ENCODE measurements at places on chromosomes 11 and 22.

- DNase-seq: no peak
Measured at GRCh38 chr11:102989379-102990047, 34.0 kb upstream of the MMP13 start.

DNA sequence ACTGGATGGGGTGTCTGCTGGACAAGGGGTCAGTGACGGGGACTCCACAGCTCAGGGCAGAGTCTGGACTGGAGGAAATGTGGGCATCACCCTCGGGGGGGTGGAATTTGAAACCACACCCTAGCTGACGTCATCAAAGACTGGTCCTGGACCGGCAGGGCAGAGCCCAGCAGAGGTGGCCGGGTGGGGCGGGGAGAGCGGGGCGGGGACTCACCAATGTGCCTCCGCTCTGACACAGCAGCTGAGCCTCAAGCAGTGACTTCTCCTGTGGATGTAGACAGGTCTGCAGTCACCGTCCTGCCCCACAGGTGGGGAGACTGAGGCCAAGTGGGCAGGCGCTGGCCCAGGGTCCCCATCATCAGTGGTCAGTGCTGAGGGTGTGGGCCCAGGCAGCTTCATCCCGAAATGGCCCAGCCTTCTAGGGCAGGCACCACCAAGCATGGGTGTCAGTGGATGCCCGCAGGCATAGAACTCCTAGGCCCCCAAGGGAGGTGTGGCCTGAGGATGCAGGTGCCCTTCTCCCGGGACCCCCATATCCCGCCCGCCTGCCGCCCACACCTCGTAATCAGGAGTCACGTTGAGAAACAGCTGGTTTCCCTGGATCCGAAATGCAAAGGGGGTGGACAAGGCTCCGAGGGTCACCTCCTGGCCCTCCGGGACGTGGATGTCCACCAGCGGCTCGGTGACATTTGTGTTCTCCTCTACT, 603 bp downstream of the CDHR5 start:
- no peak for DNase-seq

DNA sequence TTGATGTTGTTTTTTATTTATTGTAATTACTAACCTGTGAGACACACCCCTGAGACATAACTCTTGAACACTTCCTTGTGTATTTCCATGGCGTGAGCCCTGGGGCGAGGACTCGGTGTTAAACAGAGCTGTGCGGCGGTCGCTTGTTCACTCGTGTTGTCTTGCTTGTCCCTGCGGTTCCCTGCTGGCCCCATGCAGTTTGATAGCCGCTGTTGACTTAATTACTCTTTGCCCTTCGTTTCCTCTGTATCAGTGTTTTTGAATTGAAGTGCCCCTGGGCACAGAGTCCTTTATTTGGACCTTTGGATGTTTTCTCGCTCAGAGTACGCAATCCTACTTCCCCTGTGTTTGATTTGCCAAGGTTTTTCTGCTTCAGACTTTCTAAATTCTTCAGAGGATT, 52.7 kb downstream of the TBC1D22A start:
- DNase-seq: no peak

GRCh38 chr11:86314636-86315035, 12.6 kb downstream of the HIKESHI start:
- no peak for DNase-seq

GRCh38 chr22:47618180-47619010, 855.9 kb downstream of the TBC1D22A start:
- DNase-seq: no peak

DNA sequence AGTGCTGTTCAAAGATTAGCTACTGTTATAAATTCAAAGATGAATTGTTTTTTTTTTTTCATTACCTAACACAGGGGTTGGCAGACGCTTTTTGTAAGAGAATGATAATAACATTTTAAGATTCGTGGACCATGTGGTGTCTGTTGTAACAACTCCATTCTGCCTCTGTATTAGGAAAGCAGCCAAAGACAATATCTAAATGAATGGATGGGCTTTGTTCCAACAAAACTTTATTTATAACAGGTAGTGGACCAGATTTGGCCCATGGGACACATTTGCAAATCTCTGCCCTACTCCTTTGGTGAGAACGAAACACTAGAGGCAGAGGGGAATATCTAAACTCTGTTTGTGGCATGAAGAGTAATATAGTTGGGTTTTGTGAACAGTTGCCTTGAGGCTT, 83.6 kb upstream of the BLID start:
- DNase-seq: no peak

- DNase-seq: no peak
Measured at GRCh38 chr11:118060869-118061268, 16.0 kb upstream of the TMPRSS4 start.

DNA sequence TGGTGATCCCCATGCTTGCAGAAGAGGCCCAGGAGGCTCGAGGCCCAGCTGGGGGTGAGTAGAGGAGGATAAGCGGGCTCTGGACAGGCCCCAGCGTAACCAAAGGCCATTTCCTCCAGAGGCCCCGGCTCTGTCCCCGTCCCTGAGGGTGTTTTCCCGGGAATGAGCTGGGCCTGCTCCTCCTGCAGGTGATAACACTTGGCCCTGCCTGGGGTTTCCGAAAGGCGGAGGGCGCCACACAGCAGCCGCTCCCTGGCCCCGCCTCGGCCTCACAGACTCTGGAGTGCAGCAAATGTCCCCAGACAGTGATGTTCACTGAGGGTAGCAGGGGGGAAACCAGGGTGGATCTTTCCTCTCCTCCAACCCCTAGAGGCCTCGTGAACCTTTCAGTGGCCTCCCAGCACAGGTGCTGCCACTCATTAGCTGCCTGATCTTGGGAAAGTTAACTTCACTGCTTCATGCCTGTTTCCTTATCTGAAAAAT, 10.5 kb upstream of the MGAT3 start:
- peak; percentile 62 for DNase-seq

DNA sequence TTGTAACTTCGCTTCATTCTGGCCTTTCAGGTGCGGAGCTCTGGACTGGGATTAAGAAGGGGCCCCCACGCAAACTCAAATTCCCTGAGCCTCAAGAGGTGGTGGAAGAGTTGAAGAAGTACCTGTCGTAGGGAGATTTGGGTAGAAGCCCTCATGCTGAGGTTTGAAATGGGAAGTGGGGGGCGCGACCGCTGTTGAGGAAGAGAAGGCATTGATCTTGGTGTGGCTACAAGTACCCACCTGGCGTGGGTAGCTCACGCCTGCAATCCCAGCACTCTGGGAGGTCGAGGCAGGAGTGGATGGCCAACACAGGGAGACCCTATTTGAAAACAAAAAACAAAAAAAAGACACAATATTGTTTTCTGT, 779 bp downstream of the SELENOH start:
- no peak for DNase-seq

DNA sequence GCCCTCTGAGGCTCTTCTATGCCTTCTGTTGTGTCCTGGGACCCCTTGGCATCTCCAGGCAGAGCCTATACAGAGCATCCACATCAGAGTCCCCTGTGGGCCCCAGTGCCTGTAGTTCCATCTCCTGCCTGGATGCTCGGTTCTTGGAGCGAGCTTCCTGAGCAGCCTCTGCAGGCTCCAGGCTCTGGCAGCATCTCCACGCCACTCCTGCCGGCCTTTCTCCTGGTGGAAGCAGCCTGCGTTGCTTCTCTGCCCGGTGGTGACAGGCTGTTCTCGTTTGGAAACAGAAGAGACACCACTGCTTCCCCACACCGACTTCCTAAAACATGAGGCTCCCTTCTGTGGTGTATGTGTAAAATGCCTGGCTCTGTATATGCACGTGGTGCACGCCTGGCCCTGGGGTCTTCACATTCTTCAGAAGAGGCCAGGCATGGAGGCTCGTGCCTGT, 52.8 kb downstream of the BCR start:
- no peak for DNase-seq

- no peak for DNase-seq
Measured at GRCh38 chr11:76803811-76804600, 20.9 kb downstream of the TSKU start.

DNA sequence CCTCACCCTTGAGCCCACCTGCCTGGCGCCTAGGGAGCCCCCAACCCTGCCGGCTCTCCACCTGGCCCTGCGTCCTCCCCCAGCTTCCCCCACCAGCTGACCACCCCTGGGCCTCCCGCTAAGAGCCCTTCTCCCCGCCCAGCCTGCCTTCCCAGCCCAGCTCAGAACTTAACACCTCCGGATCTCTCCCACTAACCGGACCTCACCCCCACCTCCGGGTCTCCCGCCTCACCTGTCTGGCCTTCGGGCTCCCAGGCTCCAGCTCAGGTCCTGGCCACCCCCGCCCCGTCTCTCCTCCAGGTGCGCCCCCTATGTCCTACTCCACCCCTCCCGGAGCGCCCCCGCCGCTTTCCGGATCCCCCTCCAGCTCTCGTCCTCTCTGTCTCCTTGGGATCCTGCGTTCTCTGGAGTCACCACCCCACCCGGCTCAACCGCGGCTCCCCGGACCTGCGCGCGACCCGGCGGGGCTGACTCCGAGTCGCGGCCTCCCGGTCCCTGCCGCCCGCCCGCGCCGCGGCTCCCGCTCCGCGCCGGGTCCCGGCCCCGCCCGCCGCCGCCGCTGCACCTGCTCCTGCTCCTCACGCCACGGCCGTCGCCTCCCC, at the start of gene KCNJ11:
TSS of gene KCNJ11 (minus strand) at position 51 of the 602 bp plus-strand sequence. CDS start 568 bp downstream, outside the sequence.
- no peak for DNase-seq

GRCh38 chr11:33773404-33773986, 825 bp downstream of the FBXO3 start:
- DNase-seq: peak; percentile 41

DNA sequence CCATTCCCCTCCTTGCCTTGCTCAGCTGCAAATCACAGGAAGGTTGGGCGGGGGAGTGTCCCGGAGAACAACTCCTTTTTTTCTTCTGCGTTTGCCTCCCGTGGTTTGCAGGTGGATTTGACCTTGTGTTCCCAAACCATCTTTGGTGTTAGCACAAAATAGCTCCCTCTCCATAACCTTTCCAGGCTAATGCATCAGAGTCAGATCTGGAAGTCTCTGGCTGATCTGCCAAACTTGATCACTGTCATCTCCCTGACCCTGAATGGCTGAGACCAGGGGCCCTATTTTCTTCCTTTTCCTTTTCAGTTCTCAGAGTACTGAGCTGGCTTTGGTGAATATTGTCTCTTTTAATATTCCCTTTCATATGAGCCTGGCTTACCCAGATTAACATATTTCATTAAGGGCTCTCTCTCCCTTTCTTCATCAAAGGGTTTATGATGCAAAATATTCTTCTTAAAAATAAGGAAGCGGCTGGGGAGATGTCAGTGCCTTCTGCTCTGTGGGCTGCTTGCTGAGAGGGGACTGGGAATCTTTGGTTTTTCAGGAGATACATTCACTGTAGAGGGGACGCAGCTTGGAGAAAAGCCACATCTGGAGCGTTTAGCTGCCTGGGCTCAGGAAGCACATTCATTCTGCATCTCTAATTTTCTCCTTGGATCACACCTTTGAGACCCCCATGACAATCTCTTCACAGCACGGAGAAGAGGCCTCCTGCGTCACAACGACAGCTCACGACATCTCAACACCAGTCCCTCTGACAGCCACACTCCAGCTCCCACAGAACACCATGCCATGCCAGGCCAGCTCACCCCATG, 148.3 kb downstream of the CEP164 start:
- no peak for DNase-seq

DNA sequence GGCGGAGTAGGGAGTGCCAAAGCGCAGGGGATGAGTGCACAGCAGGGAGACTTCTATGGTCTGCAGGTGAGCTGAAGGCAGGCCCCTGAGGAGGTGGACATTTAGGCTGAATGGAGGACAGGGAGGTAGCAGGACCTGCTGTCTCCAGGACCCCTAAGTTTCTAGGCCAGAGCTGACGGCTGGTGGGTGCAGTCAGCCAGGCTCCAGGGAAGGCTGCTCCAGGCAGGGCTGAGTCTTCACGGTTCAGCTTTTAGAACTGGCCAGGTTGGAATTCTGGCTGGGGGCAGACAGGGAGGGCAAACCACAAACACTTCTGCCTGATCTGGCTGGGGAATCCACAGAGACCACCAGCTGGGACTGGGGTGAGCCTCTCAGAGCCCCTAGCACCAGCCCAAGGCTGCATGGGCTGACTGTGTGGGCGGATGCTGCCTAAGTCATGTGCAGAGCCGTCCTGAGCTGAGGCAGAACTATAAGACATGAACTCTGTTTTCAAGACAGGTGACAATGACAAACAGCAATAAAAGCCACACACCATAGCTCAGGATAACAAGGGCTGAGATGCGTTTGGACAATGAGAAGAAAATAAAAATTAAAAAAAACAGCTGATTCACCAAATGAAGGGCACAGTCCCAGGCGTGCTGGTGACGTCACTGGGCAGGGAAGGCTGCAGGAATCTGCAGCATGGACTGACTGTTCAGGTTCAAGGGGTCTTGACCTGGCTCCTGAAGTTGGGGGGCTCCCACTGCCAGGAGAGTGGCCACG, 10.4 kb upstream of the MALAT1 start:
- no peak for DNase-seq

DNA sequence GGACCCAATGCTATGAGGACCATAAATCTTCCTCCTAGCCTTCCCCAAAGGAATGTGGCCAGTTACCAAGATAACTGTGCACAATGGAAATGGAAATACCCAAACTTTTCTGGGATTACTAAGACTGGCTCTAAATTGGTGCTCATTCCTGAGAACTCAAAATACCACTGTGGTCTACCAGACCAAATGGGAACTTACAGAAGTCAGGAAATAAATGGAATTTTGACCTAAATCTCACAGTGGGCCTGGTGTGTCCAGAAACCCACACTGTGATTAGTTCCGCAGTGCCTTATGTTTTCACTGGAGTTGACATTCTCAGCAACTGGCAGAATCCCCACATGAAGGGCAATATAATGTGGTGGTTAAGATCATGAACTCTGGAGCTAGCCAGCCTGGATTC, 99.4 kb upstream of the ZC3H12C start:
- DNase-seq: no peak

GRCh38 chr11:130086669-130087068, 17.0 kb downstream of the APLP2 start:
- no peak for DNase-seq

DNA sequence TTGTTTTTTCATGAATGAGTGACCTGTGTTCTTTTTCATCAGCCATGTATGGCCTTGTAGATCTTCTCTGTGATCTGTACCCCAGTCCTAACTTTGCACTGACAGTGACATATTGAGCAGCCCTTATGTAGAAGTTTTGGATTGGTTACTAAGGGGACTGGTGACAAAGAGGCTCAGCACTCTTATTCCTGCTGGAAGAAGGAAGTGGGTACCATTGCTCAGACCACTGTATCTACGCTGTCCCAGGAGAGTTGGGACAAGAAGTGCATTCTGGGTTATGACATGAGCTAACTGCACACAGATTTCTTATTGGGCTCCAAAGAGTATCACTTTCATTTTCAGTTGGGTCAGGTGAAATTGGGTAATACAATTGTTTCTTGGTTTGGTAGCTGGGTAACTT, 107.8 kb upstream of the RASSF10 start:
- no peak for DNase-seq

- no peak for DNase-seq
Measured at GRCh38 chr11:100715165-100715761, 28.2 kb downstream of the ARHGAP42 start.

GRCh38 chr22:46451741-46452140, 85.7 kb downstream of the CELSR1 start:
- no peak for DNase-seq
